NCI-H2227 treated with DMSO at 0.1 percent for 48 hours (cell line): ENCODE measurements at places on chromosomes 5 and 9.

- DNase-seq: no peak
Observed at GRCh38 chr9:19378164-19378563, 1.9 kb downstream of the RPS6 start.

DNA sequence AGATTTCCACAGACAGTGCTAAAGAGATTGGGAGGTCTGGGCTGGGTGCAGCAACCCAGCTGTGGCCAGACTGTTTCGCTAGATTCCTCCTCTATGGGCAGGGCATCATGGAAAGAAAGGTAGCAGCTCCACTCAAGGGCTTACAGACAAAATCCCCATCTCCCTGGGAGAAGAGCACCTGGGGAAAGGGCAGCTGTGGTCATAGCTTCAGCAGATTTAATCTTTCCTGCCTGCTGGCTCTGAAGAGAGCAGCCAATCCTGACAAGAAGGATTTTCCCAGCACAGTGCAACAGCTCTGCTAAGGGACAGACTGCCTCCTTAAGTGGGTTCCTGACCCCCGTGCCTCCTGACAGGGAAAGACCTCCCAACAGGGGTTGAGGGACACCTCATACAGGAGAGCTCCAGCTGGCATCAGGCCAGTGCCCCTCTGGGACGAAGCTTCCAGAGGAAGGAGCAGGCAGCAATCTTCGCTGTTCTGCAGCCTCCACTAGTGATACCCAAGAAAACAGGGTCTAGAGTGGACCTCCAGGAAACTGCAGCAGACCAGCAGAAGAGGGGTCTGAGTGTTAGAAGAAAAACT, 1379.3 kb upstream of the ACO1 start:
- no peak for DNase-seq

DNA sequence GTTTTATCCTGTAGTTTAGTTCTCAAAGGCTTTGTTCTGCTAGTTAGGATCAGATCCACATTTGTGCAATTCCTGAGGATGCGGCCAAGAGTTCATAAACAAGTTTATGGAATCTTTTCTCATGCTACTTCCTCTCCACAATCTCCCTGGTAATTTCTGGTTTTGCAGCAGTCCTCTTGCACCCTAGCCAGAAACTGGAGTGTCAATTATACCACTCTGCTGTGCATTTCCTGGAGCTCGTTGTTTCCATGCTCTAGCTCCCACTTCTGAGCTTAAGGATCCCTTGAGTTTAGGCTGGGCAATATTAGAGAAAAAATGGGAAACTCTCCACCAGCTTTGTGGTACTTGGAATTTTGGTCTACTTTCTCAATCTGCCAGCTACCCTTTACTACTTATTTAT, 474.7 kb downstream of the DIRAS2 start:
- DNase-seq: no peak

DNA sequence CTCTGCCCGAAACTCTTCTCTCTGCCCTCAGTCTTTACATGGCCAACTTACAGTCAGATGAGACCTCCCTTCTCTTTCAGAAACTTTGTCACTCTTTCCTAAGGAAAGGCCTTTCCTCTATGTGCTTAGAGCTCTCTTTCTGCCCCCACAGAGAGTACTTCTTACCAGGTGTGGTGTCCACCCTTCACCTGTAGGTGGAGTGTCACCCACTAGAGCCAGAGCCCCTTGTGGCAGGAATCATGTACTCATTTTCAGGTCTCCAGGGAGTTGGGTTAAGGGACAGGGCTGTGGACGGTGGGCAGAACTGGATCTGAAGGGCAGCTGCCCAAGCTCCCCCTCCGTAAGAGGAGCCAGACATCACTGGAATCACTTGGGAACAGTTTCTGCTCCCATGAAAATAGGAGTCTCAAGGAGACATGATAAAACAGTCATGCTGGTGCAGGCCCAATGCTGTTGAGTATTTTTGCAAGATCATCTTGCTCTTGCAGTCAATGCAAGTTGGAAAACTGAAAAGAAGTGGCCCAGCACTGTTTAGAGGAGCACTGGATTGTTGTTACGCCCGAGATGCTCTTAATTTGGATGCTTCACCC, 436.7 kb downstream of the ZSWIM6 start:
- DNase-seq: no peak

- DNase-seq: no peak
Observed at GRCh38 chr5:159817262-159818029, 98.8 kb upstream of the ADRA1B start.

DNA sequence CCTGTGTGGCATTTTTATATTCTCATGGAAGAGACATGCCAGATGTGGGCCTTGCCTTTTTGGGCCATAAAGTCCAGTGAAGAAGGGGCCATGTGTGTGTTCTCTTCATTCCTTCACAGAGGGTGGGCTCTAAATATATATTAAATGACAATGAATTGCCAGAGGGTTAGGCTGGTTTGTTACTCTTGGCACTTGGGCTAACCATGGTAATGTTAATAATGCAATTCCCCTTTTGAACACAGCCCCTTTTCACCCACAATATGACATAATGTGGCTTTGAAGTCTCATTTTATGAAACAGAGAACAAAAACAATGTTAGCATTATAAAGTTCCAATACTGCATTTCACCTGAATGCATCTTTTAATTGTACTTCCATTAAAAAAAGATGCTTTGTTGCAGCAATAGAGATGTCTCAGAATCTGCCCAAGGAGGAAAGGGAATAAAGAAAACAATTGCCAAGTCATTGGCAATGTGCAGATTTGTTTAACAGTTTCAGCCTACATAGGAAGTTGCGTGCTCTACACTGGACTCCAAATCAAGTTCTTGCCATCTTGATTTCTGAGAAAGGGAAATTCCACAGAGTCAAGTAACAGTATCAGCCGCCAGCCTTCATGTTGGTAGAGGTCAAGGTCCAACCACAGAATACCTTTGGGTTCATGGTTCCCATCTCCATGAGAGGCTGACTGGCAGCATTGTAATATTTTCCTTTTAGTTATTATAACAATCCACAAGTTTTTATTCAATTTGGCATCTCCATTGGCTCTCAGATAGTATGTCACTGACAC, 141.9 kb downstream of the SLC12A2 start:
- no peak for DNase-seq

- no peak for DNase-seq
Observed at GRCh38 chr5:81097713-81098112, 135.4 kb upstream of the CKMT2 start.

GRCh38 chr9:133104718-133105460, 16.2 kb downstream of the RALGDS start:
- no peak for DNase-seq

DNA sequence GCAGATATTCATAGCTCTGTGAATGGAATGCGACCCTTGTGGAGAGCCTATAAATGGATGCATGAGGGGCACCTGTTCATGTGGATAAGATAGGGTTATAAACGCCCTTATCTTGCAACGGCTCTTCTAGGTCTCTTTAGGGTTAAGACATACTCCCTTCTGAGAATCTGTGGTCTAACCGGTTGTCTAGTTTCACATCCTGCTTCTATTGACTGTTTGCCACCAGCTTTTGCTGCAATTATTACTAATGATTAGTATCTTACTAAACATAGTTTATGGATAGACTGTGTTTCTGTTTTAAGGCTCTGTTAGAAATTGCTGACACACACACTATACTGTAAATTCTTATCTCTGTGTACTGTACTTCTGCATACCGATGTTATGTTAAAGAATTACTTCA, 198.9 kb upstream of the CYLC2 start:
- DNase-seq: no peak

DNA sequence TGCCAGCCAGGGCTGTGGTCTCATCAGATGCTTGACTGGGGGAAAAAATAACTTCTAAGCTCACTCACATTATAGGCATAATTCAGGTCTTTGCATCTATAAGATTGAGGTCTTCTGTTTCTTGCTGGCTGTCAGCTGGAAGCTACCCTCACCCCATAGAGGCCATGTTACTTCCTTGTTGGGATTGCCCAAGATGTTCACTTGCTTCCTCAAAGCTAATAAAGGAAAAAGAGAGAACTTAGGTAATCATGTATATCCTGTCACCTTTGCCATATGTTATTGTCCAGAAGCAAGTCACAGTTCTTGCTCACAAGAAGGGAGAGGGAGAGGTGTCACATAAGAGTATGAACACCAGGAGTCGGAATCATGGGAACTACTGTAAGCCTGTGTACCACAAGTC, 38.7 kb upstream of the ANKRD34B start:
- DNase-seq: no peak

- DNase-seq: no peak
Observed at GRCh38 chr5:14016549-14016948, 72.1 kb upstream of the DNAH5 start.

- DNase-seq: no peak
Observed at GRCh38 chr5:56191656-56192055, 41.5 kb downstream of the ANKRD55 start.

- no peak for DNase-seq
Observed at GRCh38 chr9:137030538-137031527, 1.1 kb downstream of the FUT7 start.

DNA sequence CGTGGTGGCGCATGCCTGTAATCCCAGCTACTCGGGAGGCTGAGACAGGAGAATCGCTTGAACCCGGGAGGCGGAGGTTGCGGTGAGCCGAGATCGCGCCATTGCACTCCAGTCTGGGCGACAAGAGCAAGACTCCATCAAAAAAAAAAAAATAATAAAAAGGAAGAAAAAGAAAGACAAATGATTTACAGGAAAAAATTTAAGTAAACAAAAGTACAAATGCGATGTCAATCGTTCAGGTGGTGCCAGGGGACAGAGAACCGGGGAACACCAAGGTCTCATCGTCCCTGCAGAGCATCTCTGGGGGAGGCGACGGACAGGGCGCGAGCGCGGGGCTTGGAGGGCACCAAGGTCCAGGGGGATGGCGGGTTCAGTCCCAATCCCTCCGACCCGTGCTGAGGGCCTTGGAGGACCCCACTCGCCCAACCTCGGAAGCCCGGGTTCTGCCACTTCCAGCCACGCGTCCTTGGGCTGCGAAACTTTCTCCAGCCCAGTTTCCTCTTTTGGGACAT, 607 bp upstream of the HNRNPAB start:
- DNase-seq: no peak

DNA sequence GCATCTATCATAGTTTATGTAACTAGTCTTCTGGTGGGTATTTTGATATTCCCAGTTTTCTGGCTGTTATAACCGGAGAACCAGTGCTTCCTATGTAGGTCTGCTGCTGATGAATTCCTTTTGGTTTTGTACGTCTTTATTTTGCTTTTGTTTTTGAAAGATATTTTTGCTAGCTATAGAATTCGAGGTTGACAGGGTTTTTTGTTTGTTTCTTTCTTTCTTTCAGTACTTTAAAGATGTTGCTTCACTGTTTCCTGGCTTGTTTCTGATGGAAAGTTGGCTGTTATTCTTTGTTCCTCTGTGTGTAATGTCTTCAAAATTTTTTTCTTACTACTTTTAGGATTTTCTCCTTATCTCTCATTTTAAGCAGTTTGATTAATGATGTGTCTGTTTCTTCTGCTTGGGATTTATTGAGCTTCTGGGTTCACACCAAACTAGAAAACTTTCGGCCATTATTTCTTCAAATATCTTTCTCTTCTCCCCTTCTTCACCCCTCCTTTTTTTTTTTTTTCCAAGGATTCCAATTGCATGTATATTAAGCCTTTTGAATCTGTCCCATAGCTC, 27.5 kb downstream of the ZNF618 start:
- no peak for DNase-seq

GRCh38 chr5:158175934-158176481, 317.1 kb upstream of the CLINT1 start:
- DNase-seq: no peak
